COLO829 (cell line): ENCODE measurements at places on chromosomes 16 and 17.

GRCh38 chr16:53458635-53459034 is 24.4 kb downstream of the RBL2 start:
- DNase-seq: no peak

DNA sequence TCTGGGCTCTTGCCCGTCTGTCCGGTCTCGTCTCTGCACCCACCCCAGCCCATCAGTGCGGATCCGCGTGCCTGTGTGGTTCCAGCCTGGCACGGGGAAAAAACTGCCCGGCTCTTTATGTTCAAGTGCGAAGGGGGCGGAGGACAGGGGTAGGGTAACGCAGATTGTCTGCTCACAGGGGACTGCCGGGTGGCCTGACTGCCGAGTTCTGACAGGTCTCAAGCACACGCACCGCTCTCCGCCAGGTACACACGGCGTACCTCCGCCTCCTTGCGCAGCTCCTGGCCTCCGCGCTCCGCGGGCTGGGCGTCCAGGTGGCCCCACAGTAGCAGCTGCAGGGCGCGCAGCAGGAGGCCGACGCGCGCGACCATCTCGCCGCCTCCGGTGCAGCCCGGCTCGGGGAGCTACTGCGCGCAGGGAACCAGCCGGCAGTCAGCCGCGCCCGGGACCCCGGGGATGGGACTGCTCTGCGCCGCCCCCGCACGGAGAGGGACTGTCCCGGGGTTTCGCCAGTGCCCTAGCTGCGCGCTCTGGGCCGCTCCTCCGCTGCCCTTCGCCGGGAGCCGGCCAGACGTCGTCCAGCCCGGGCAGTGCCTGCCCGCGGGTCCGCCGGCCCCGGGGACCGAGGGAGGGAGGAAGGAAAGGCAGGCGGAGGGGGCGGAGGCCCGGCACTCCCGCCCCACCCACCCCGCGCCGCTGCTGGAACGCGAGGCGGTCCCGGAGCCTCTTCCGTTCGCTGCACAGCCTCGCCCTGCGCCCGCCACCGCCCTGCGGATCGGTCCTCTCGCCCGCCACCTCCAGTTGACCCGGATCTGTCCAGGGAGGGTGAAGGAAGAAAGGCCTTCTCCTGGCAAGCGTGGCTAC is at the start of gene MMP28:
TSS of gene MMP28 (minus strand) at position 635 of the 864 bp plus-strand sequence. CDS start at position 371, 264 bp downstream.
- no peak for DNase-seq

DNA sequence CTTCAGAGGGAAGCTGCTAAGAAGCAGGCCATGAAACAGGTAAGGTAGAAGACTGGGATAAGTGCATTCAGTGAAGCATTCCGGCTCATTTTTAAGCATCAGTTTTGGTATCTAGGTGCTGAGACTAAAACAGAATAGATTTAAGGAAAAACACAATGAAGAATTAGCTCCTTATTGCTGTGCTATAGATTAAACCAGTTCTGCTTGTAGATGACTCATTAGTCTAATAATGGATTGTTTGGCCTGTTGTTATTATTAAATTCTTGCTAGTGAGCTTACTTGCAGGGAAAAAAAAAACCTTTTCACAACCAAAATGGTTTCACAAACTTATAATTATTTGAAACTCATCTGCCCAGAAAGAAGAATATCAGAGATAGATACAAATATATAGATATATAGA is 55.9 kb downstream of the NSRP1 start:
- DNase-seq: no peak

DNA sequence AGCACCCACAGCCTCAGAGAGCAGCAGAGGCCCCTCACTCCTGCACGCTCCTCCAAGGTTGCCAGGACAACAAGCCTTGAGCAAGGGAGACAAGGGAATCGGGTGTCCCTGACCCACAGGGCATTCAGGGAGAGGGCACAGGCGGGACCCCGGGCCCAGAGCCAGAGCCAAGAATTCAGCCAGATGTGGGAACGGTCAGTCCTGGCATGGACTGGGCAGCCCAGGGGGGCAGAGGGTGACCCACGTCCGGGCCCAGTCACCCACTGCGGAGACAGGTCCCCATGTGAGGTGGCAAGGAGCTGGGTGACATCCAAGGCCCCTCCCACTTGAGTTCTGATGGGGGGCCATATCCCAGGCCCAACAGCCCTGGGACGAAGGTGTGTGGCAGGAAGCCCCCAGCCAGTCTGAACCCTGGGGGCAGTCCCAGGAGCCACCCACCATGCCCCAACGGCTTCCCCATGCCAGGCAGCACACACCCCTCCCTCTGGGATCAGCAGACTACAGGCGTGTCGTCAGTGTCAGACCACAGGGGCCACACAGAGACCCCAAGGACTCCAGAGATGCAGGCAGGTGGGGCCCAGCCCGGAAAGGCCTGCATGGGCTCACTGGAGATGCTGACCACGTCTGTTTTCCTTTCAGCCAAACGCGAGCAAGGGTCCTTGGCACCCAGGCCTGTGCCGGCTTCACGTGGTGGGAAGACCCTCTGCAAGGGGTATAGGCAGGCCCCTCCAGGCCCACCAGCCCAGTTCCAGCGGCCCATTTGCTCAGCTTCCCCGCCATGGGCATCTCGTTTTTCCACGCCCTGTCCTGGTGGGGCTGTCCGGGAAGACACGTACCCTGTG is 23.0 kb downstream of the USP6 start:
- DNase-seq: no peak

DNA sequence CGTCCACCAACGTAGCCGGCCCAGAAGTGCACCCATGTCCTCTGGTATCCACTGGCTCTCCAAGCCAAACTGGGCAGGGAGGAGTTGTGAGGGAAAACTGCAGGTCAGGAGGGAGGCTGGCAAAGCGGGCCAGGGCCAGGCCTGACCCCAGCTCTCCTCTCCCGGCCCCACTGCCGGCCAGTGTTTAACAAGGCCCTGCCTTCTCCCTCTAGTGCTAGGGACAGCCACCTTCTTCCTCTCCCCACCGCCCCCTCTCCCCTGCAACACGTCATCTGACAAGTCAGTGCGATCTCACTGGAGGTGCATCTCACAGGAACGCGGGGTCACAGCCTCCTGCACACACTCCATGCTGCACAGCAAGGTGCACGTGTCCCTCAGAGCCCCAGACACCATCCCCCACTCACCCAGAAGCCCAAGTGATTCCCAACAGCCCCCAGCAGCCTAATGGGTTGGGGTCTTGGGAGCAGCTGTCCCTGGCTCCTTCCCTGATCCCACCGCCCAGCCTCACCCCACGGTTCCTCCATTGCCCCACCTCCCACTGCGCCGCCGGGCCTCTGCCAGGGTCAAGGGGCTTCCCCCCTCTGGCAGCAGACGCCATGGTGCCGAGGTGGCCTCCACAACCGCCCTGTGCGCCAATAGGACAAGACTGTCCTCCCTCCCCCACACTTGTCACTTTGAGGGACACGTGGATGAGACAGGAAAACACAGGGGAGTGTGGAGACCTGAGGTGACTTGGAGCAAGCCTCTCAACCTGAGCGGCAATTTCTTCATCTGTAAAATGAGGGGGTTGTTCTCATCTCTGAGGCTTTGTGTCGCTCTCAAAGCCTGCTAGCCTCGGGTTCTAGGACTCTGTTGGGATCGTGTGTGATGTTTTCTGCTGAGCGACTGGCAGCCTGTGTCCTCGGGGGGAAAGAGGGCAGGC is 1.1 kb upstream of the ACE start:
- no peak for DNase-seq

DNA sequence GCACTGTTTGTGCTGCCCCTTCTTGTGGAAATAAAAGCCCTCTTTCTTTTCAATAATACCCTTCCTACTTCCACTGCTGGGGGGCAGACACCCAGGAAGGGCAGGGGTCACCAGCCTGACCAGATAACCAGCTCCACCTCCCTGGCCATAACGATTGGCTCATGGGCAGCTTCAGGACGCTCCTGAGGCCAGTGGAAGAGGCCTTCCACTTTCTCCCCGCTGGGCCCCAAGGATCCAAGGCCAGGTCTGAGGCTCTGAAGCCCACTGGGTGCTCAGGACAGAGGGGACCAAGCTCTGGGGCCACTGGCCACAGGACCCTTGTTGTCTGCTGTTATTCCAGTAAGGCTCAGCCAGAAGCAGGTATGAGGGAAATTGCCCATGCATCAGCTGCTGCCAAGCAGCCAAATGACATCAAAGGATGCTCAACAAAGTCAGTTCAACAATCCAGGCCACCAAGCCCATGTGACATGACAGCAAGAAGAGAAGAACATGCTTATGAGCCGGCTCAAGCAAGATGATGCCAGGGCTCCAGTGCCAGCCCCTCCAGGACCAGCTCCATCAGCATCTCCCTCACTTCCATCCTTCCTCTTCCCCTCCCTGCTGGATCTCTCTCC is 238.8 kb downstream of the ZNF423 start:
- no peak for DNase-seq

- DNase-seq: no peak
Measured at GRCh38 chr17:46877466-46877865, 26.1 kb downstream of the WNT9B start.

DNA sequence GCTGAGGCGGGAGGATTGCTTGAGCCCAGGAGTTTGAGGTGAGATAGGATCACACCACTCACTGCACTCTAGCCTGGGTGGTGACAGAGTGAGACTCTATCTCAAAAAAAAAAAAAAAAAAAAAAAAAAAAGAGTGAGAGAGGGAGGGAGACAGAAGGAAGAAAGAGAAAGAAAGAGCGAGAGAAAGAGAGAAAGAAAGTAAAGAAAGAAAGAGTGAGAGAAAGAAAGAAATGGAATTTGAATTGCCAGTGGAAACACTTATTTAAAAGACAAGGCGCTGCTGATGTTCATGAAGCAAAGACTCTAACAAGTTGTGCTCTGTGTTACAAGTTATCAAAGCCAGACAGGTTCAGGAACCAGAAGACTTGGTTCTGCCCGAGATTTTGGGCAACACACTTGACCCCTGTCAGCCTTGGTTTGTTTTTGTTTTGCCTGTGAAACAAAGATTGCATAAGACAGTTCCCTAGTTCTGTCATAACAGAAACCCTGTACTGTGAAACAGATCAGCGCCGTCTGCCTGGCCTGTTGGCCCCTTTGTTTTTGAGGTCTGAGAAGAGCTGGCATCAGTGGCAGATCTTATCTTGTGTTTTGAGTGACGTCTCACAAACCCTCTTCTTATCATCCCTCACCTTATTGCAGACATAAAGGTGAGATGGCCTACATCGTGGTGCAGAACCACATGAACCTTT is 55.4 kb upstream of the ENDOV start:
- no peak for DNase-seq

DNA sequence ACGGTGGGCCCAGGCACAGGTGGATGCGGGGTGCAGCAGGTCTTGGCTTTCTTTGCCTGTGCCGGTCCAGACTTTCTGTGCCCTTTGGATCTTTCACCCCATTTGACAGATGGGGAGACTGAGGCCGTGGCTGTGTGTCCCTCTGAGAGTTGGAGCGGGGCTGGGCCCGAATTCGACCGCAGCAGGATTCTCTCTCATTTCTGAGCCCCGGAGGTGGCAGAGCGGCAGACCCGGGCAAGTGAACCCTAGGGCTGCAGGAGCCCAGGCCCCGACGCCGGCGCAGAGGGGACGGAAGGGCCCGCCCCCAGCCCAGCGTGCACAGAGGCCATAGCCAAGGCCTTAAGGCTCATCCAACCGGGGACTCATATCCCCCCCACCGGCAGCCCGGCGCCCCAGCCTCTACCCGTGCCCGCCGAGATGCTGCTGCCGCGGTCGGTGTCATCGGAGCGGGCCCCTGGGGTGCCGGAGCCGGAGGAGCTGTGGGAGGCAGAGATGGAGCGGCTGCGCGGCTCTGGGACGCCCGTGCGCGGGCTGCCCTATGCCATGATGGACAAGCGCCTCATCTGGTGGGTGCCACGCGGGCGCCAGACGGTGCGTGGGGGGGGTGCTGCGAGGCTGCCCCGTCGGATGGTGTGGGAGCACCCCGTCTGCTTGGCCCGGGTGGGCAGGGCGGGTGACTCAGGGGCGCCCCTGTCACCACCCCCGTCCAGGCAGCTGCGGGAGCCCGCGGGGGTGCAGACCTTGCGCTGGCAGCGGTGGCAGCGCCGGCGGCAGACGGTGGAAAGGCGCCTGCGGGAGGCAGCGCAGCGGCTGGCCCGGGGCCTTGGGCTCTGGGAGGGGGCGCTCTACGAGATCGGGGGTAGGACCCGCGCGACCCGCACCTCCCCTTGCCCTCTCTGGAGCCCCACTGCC is 857 bp downstream of the TMC8 start:
- DNase-seq: no peak

DNA sequence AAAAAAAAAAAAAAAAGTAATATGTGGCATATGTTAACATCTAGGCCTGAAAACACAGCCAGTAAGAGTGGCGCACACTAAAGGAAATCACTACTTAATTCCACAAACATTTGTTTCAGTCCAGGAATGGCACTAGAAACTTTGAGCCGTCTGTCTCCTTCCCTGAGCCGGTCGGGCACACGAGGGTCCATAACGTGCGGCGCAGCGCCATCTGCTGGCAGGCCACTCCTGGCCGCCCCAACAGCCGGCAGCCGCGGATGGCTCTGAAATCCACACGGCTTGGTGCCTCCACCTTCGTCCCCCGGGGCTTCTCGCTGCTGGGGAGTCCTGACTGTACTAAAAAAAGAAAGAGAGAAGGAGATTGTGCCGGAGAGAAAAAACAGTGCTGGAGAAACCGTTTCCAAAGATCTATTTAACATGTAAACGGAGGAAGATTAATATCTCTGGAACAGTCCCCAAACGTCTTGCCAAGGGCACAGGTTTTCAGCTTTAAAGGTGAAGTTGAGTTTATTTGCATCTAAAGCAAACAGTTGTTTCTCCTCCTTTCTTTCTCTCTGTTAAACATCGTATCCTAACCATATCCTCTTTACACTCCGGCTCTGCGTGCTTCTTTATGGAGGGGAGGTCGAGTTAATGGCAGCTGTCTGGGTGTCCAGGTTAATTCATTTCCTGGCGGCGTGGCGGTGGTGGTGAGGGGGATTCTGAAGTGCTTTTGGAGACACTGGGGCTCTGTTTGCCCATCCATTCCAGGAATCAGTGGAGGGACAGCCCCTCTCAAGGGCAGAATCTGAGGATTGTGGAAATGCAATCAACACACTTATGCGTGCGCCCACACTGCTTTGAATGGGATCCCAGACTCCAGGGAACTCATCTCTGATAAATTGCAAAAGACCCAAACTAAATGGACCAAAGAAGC is 611.3 kb upstream of the SALL1 start:
- peak; percentile 22 for DNase-seq

GRCh38 chr17:14755002-14755401 is 454.1 kb downstream of the HS3ST3B1 start:
- no peak for DNase-seq

DNA sequence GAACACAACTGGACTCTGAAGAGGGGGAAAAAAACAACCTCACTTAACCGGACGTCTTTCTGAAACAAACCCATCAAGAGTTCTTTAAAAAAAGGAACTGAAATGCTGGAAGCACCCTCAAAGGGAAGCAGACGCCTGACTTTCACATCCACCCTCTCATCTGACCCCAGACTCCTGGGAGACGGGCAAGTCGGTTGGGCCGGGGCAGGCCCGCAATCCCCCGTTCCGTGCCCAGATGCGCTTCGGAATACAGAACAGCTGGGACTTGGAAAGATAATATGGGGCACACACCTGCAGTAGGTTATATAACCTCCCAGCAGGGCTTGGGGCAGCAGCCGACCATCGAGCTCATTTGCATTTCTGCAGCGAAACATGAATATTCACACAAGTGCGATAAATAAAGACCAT is 3.7 kb downstream of the ARHGAP27 start:
- DNase-seq: no peak
